ENCODE measurements at places on chromosomes 12 and 14.

DNA sequence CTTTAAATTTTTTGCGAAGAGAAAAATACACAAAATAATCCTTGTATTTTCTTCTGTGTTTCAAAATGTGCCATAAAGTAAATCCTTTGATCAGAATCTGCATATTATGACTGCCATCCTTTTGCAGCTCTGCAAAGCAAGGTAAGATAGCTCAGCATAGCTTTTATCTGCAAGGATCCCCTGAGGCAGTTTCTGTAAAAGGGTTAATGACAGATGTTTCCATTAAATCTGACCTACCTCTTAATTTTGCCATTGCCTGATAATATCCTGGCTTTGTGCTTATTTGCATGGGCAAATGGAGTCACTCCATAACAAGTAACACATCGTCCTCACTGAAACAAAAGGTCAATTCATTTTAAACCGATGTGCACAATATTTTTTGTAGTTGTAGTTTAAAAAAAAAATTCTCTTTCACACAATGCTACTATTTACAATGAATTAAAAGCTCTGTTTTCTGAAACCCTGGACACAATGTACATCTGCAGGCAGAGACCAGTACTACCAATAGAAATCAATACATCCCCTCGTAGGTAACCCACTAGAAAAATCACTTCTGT is 108.5 kb upstream of the SOX5 start:
- no peak for DNase-seq

DNA sequence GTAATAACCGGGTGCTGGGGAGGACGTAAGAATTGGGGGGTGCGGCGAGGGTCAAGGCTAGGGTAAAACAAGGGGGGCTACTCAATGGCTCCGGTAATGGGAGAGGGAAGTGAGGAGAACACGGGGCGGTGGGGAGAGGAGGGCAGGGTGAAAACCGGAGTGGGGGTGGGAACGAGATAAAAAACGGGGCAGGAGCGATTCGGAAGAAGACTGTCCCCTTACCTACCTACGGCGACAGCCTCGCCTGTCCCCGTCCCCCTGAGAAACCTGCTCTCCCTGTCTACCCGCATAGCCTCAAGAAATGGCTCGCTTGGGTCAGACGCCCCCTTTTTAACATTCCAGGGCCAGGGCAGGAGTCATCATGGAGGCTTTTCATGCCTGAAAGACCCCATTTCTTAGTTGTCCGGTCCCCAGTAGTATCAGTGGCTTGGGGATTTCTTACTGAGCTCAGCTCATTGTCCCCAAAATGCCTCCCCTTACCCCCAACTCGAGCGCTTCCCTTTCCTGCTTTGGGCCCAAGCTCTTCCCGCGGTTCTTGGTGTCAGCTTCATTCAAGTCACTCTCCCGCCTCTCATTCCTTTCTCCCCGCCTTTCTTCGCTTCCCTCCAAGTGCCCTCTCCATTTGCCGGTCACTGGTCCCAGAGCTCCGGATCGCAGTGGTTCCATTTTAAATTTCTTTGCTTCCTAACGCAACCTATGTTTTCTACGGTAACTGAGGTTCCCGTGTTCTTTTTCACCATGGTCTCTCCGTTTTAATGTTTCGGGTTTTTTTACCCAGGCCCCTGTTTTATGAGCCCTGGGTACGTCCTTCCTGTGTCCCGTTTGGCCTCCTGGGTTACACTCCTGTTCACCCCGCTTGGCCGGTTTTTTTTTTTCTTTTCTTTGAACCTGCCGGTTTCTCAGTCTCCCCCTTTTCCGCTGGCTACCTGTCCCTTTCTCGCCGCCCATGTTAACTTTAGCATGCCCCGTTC is 1.2 kb upstream of the WSB2 start:
- DNase-seq, result no peak

- no peak for DNase-seq
Observed at GRCh38 chr12:99418379-99418778, 229.2 kb upstream of the GARIN6 start.

GRCh38 chr12:44159216-44159615 is 323.3 kb downstream of the TMEM117 start:
- DNase-seq, result no peak
